ENCODE measurements at places on chromosomes 4 and X. TPM values are rescaled to one million over a fixed set of nuclear protein-coding genes. Genes with fewer than 3 reads are reported as not detected.

DNA sequence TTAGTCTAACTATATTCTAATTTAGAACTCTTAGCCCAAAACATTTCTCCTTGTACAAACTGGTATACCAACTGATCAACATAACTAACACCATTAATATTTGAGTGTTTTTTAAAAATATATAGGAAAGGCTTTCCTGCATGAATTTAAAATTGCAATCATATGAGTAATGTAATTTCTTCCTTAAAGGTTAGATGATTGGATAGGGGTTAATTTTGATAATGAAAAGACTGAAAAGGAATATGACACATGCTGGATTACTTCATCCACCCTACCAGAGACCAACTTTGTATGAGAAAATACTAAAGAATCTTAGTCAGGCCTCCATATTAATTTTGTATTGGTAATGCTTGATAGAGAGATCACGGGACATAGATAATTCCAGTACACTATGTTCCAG lies 25.1 kb upstream of the PLS3 start:
- DNase-seq = no peak

DNA sequence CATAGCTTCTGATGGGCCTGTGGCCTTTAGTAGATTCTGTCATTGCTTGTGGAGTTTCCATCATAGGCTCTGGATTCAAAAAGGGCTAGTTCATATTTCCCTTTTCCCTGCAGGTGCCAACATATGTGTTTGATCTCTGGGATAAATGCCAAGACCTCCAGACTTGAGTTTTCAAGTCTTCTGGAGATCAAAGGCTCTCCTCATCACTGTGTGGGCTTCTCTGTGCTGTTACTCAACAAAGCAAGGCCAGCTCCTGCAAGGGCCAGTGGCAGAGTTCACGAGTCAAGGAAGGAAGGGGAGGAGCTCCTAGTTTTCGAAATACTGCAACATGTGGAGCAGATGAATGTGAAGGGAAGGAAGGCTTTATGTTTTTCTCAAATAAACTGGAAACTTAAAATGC lies 62.7 kb upstream of the SCML1 start:
- DNase-seq = no peak

DNA sequence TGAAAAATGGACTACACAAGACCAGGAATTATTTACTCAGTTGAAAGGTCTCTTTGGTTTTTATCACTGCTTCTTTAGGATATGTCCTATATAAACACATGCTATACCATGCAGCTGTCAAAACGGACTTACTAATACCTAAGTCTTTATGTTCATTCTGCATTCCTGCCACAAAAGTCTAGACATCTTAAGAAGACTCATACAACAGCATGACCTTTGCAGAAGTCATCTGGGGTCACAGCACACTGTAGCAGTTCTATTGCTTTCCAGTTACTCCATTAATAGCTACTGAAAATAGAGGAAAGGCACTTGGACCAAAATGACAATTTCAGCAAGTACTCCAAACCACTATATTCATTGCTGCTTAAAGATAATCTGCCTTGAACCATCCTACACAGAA lies 53.2 kb downstream of the DDX60 start:
- peak; percentile 20 for DNase-seq

- peak; percentile 15 for DNase-seq
Observed at GRCh38 chr4:81724925-81725329, 253.2 kb upstream of the RASGEF1B start.

DNA sequence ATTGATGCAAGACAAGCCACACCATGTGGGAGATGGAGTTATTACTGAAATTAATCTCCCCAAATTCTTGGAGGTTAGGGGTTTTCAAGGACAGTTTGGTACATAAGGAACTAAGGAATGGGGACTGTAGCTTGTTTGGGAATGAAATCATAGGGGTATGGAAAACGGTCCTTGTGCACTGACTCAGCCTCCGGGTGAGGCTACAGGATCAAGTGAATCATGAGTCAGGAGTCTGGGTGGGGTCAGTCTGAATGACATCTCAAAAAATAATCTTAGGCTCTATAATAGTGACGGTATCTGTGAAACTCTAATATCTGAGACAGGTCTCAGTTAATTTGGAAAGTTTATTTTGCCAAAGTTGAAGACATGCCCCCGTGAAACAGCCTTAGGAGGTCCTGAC lies 128.5 kb upstream of the CYSLTR1 start:
- DNase-seq = no peak

DNA sequence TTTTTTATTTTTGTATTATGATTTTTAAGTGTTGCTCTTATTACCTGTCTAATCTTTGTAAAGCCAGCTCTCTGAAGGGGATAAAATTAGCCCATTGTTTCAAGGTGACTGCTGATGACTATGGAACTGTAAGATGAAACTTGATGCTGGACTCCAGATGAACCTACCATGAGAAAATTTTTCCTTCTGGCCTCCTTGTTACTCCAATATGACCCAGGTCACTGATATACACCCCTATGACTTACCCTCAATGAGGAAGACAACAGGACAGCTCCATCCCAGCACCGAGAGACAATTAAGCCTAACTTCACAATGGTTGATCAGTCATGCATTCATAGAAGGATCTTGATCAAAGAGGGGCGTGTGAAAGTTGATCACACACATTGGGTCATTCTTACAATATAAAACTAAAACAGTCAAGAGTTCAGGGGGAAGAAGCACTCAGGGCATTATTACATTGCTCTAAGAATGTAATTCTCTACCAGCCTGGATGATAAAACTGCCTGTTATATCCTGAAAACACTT lies 230.8 kb upstream of the AGTR2 start:
- no peak for DNase-seq

DNA sequence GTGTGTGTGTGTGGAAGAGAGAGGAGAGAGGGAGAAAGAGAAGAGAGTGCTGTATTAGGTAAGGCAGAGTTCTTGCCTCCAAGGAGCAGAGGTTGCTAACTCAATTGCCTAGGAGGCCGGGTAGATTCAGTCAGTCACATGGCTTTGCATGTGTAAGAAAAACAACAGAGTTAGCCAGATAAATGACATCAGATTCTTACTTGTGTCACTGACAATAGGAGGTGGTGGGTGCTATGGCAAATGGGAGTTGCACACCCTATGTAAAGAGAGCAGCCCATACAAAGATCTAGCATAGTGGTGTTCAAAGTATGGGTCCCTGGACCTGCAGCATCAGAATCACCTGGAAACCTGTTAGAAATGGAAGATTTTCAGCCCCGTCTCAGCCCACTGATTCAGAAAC lies 14.4 kb upstream of the PGRMC2 start:
- DNase-seq = no peak

GRCh38 chr4:139200102-139200501 lies 23.1 kb upstream of the ELF2 start:
- no peak for DNase-seq

- DNase-seq = no peak
Observed at GRCh38 chrX:132615391-132616131, 126.7 kb upstream of the MBNL3 start.

DNA sequence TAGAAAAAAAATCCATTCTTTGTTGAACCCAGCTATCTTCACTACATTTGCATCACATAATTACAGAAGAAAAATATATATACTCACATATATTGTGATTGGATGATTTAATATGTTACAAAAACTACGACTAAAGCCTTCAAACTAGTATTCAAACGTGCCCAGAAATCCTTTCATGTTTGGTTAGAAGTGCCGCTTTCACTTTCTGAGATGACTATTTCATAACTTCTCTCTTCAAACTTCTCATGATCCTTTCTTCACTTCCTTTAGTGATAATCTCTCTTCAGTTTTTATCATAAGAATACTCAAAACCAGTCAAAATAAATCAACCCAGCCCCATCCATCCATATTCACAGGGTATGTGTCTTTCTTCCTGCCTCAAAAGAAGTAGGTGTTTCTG lies 50.8 kb upstream of the NAF1 start:
- no peak for DNase-seq

GRCh38 chr4:105828074-105828473 lies 67.2 kb upstream of the NPNT start:
- no peak for DNase-seq

DNA sequence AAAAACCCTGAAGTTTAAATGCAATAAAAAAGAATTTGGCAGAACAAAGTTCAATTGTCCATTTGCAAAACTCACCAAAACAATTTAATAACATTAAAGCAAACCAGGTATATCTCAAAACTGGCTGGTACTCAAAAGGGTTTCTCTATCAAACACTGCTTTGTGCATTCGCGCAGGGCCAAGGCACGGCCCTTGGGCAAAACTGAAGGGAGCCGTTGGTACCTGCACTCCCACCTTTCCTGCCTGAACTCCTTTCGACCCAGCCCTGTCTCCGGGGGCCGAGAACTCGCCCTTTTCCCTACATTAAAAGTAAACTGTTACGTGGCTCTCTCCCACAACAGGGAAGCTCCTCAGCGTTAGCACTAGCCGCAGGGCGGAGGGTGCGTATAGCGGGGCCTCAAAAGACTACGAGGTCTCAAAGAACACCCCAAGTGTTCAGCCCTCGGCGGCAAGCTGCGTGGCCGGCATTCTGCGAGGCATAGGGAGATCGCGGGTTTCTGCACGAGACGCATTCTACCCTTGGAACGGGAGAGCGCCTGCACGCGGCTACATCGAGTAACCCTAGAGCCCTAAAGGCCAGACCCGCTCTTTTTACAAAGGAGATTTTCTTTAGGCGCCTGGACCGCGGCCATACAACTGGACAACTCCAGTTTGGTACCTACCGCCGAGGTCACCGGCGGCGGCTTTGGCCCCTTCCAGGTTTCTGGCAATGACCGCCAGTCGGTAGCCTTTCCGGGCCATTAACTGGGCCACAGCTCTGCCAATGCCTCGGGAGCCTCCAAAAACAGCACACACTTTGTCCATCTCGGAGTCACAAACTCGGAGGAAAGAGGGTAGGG lies 550 bp downstream of the CBR4 start:
- peak; percentile 59 for DNase-seq

DNA sequence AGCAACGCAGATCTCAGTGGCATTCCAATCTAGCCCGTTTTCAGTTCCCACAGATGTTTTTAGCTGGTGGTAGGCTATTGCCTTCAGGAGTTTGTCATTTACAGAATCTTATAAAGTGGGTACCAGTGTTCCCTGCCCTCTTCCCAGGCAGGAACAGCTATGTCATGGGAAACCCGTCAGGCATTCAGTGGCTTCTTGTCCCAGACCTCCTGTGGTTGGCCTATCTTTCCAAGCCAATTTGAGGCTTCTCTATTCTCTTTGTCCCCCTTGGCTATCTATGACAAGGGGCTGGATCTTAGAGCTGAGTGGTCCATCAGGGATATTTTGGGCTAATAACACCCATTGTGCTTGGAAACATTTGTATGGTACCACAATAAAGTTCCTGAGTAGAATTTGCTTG lies 33.6 kb upstream of the RPL34 start:
- no peak for DNase-seq

DNA sequence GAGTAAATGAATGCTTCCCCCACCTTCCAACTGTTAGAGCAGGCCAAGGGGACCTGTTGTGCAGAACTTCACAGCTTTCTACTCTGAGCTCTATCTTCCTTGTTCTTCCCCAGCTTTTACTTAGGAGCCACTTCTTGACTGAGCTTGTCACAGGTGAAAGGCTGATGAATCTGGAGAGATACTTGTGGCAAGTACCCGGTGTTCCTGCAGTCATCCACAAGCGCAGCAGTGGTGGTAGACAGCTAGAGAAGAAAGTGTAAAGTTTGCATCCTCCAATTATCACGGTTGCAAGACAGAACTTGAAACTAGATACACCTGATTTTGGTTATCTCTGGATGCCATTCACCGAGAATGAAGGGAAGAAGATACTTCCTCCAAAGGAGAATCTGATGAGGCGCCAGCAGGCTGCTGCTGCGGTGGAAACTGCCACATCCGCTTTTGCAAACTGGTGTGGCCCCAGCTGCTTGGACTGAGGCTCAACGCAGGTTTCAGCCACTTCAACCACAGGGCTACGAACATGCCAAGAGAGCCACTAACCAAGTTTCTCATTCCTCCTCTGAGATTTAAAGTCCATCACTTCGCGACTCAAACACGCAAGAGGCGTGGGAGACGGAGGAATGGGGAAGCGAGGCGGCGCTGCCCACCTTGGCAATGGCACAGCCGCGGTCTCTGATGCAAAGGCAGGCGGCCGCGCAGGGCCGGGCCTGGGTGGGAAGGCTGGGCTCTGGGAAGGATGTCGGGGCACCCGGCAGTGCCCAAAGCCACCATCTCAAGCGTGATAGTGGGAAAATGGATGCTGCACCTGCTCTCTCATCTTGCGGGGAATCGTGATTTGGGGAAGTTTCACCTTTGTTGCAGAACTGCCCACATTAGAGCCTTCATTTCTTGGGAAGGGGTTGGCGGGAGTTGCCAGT lies 1.3 kb upstream of the FHIP1A start:
- DNase-seq = no peak

LARP7 gene
- total RNA-seq = 49.2 TPM

RPGR gene
- total RNA-seq = 3.8 TPM

KCND1 gene
- total RNA-seq = 0.30 TPM

ASB12 gene
- 1.3 TPM for total RNA-seq

USP27X gene
- 2.1 TPM for total RNA-seq

NEXMIF gene
- total RNA-seq = 0.27 TPM
